ENCODE measurements at places on chromosomes 5 and 9. TPM values are rescaled to one million over a fixed set of nuclear protein-coding genes. Genes with fewer than 3 reads are reported as not detected.

Gene ANGPTL2
- total RNA-seq = 8.5 TPM

Gene FSD1L
- 71.7 TPM for total RNA-seq

Gene LCN12
- total RNA-seq = 0.36 TPM

Gene PCDH12
- 4.2 TPM for total RNA-seq

Gene GPR150
- not detected for total RNA-seq

Gene IRX4
- 0.27 TPM for total RNA-seq

Gene NDST1
- 30.8 TPM for total RNA-seq

Gene MLANA
- total RNA-seq = not detected

Gene NUTM2F
- not detected for total RNA-seq

Gene SOX30
- total RNA-seq = 0.18 TPM

Gene CKMT2
- 4.2 TPM for total RNA-seq

Gene PCDHGB7
- 22.7 TPM for total RNA-seq

Gene SCGB3A2
- total RNA-seq = not detected

Gene FST
- 12.4 TPM for total RNA-seq

Gene NSG2
- 349 TPM for total RNA-seq

Gene BASP1
- total RNA-seq = 210 TPM

Gene SPATA31C1
- total RNA-seq = not detected

Gene NFIB
- total RNA-seq = 236 TPM

Gene IPO11
- 36.7 TPM for total RNA-seq

Gene NTRK2
- total RNA-seq = 159 TPM

Gene ATP6V0E1
- 40.2 TPM for total RNA-seq

Gene SLC22A4
- 2.5 TPM for total RNA-seq

Gene INSL6
- not detected for total RNA-seq

Gene NRARP
- 4.4 TPM for total RNA-seq

Gene HMMR
- 6.1 TPM for total RNA-seq

Gene FRMD3
- total RNA-seq = 11.3 TPM

Gene SPINK7
- not detected for total RNA-seq

Gene SMIM15
- total RNA-seq = 25.9 TPM

Gene GCNT4
- total RNA-seq = 1.5 TPM

Gene RANBP17
- 145 TPM for total RNA-seq

Gene NR2F1
- 97.7 TPM for total RNA-seq
